ENCODE measurements at places on chromosomes 11 and 22. TPM values are rescaled to one million over a fixed set of nuclear protein-coding genes. Genes with fewer than 3 reads are reported as not detected.

The DRICH1 gene
- not detected for total RNA-seq

The GAB4 gene
- total RNA-seq: not detected

The FZD4 gene
- total RNA-seq: 151 TPM

The PANX2 gene
- 0.39 TPM for total RNA-seq

The HSPB2 gene
- total RNA-seq: not detected

The POLD3 gene
- 11.9 TPM for total RNA-seq

The CARNS1 gene
- not detected for total RNA-seq

The RFPL1 gene
- not detected for total RNA-seq

The CAPN5 gene
- 4.1 TPM for total RNA-seq

The TENM4 gene
- not detected for total RNA-seq

The SLC22A12 gene
- not detected for total RNA-seq

The CCDC73 gene
- total RNA-seq: not detected

The OR8D4 gene
- not detected for total RNA-seq

The MFRP gene
- 0.07 TPM for total RNA-seq

The PATE4 gene
- total RNA-seq: not detected

The WT1 gene
- not detected for total RNA-seq

The GRK3 gene
- total RNA-seq: 1.5 TPM

The CALCB gene
- total RNA-seq: not detected

The VPS37C gene
- total RNA-seq: 17.9 TPM

The MPZL2 gene
- 135 TPM for total RNA-seq

The CDON gene
- total RNA-seq: 1.7 TPM

The KCNA4 gene
- not detected for total RNA-seq

The CCDC87 gene
- total RNA-seq: not detected

The TCF20 gene
- 19.9 TPM for total RNA-seq

The MMP1 gene
- 3,905 TPM for total RNA-seq

All from mammary microvascular endothelial cell (primary cell).